NCI-H1694 (cell line): ENCODE measurements at places on chromosomes 5 and 9.

DNA sequence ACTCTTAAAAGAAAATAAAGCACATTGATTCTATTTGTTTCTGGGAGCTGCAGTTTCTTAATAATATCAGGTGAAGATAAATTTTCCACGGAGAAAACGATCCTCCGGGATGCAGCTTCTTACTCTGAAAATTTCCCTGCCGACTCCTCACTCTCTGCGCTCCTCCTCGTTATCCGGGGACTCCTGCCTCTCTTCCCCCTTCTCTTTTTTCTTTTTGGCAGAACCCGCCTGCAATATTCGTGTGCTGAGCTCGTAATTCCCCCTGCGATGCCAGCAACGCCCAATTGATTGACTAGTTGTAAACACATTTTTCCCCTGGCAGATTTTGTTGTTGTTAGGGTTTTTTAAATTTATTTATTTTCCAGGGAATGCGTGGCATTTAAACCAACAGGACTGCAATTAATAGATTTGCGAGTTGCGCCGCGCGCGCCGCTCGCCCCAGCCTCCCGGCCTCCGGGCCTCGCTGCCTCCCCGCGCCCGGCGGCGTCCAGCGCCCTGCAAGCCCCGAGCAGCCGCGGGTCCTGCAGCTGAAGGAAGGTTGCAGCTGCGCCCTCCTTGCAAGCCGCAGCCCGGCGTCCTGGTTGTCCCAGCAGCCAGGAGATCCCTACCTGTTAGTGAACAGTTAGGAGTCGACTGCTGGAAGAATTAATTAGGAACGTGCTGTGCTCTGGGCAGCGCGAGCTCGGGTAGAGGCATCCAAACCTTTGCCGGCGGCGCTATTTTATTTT is 2.2 kb downstream of the NTNG2 start:
- no peak for DNase-seq

DNA sequence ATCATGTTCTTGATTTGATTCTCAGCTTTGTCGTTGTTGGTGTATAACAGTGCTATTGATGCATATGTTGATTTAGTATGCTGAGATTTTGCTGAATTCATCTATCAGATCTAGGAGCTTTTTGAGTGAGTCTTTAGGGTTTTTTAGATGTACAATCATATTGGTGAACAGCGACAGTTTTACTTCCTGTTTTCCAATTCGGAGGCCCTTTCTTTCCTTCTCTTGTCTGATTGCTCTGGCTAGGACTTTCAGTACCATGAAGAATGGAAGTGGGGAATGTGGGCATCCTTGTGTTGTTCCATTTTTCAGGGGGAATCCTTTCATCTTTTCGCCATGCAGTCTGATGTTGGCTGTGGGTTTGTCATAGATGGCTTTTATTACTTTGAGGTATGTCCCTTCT is 100.4 kb downstream of the SGCD start:
- DNase-seq = no peak

DNA sequence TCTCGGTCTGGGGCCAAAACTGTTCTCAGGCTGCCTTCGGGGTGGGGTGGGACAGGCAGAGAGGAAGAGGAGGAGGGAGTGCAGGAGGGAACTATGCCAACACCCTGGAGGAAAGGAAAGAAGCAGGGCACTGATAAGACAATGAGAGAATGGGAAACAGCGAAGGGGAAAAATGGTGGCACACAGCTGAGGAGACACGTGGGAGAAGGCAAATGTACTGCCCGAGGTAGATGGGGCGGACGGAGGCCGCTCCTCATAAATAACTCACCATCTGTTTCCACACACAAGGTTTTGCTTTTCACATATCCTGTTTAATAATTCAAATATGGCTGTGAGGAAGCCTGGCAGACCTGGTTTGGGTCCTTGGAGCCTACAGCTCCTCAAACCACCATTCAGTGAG is 148.2 kb upstream of the LRRTM2 start:
- DNase-seq = no peak

- no peak for DNase-seq
Measured at GRCh38 chr9:114046237-114046755, 31.8 kb downstream of the AMBP start.

DNA sequence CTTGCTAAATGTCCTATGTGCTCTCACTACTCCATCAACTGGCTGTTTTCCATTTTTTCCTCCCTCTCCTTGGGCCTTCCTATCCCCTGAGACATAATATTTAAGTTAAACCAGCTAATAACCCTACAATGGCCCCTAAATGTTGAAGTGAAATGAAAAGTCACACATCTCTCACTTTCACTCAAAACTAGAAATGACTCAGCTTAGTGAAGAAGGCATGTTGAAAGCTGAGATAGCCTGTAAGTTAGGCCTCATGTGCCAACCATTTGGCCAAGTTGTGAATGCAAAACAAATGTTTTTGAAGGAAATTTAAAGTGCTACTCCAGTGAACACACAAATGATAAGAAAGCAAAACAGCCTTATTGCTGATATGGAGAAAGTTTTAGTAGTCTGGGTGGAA is 48.8 kb upstream of the CDH10 start:
- DNase-seq = no peak

DNA sequence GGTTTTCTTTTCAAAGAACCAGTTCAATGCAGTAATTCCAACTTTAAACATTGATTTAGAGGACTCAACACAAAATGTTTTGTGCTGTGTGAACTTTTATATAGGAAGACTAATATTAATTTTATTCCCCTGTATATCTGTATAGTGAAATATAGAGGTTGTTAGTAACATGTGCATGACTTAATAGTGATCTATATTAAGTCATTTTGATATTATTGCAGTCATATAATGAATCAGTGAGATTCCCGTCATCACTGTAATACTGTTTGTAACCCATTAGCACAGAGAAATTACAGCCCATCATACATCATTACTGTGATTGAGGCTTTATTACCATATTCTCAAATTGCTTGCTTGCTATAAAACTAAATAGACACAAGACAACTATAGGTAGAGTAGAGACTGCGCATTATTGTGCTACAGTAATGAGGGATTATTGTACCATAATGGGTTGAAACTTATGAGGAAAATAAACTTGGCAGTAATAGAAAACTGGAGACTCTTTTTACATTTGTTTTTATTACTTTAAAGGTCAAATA is 170.7 kb downstream of the RANBP17 start:
- DNase-seq = no peak

DNA sequence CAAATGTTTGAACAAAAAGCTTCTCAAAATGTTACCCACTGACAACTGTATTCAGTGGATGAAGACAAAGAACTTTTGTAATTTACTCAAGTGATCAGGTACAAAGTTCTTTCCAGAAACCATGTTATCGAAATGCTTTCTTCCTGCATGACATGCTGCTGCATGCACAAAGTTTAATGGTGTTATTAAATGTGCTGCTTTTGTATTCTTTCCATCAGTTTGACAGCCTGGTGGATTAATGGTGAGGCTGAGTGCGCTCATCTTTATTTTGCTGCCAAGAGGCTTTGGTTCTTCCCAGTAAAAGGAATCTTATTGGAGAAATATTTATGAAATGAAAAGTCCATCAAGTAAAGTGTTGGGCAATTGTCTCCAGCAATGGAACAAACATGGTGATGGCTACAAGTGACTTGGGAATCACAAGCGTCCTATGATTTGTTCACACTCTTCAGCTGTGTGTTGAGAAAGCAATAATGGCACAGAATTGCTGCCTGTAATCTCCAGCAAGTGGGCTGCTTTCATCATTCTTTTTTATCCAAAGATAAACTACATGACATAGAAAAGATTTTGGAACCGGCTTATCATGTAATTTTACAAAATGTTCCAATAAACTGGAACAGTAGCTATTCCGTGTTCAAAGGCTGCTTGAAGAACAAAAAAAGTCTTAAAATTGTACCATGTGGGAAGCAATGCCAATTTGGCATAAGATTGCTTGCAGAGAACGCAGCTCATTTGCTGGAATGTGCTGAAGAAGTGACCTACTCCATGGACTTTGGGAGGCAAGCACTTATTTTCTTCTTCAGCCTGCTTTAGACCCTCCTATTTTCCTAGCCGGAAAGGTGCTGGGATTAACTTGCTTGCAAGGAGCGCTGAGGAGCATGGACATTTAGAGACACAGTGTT is 153.1 kb downstream of the HSD17B3 start:
- no peak for DNase-seq
